ENCODE measurements at places on chromosomes 4 and X.
A peak's percentile ranks its signal among the peaks of the same experiment; 100 is the strongest.

- ATAC-seq = peak; percentile 42
These were observed 143.7 kb downstream of the NEXMIF start for GRCh38 chrX:74781507-74782034.

DNA sequence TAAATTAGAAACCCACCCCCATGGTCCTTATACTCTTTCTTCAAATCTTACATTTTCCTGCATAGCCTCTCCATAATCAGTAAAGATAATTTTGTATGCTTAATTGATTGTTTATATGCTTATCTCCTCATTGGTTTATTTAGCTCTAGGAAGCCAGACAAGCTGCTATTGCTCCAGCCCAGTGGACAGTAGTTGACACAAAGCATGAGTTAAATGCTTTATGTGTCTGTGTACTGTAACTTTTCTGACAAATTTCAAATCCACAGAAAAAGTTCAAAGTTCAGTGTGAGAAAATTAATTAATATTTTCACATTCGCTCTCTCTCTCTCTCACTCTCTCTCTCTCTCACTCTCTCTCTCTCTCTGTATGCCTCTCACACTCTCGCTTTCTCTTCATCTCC lies 181.7 kb downstream of the GABRB1 start:
- no peak for ATAC-seq

DNA sequence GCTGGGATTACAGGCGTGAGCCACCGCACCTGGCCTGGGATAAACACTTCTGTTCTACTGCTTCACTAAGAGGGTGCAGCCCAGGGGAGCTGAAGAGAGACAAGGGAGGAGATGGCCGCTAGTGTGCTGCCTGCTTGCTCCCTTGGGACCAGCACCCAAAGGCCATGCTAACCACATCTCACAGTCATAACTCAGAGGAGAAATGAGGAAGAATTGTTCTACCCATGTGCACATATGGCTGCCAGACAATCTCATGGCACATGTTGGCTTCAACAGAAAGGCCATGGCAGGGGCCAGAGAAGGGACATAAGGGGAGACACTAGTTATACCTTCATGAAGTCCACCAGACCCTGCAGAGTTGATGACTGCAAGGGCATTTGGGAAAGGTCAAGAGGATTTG lies 22.4 kb downstream of the CLDN22 start:
- peak; percentile 26 for ATAC-seq

DNA sequence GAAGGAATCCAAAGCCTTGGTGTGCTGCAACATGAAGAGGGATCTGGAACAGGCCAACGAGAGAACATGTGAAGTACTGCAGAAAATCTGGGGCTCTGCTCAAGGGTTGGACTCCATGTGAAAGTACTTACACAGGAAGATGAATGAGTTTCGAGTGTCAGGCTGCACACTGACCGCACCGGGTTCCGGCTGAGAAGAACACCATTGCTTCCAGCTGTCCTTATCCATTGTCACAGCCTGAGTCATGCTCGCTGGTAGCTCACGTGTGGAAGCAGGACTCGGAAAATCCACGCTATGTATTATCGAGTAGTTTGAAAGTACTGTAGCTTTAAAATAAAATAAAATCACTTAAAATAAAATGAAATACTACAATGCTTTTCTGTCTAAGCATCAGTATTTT lies 50.4 kb upstream of the TBL1X start:
- no peak for ATAC-seq

DNA sequence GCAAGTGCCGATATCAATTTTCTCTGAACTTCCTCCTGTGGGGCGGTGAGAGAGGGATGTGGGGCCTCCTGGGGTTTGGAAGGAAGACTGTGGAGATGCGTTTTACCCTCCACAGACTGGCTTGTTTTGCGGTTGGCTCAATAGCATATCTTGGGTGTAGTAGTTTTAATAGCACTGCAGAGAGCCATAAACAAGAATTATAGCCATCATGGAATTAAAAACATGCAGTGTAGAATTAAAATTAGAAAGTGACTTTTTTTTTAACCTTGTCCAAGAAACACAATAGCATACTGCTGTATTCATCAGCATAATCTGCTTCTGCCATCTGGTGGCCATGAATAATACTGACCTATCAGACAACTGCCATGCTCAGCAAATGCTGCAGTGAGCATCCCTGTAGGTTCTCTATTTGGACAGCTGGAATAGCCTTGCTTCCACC lies 47.3 kb upstream of the SCML1 start:
- peak; percentile 35 for ATAC-seq

GRCh38 chr4:29309050-29309449 lies 1411.1 kb upstream of the PCDH7 start:
- ATAC-seq = no peak

- peak; percentile 60 for ATAC-seq
These were observed 27.8 kb downstream of the VSIG4 start for GRCh38 chrX:66012094-66012534.

- ATAC-seq = no peak
These were observed 44.4 kb upstream of the STAG2 start for GRCh38 chrX:123917069-123917468.

DNA sequence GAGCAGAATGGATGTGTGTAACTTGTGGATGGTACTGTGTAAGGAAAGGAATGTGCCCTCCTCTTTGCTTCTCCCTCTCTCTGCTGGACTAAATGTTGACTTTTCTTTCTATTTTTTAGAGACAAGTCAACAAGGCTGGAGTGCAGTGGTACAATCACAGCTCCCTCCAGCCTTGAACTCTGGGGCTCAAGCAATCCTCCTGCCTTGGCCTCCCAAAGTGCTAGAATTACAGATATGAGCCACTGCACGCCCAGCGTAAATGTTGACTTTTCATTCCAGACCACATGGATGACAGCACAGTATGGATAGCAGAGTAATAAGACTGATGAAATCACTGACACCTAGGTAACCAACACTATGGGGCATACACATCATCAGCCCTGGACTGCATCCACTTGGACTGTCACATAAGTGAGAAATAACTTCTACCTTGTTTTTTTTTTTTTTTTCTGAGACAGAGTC lies 5.1 kb upstream of the RPS3A start:
- ATAC-seq = no peak

GRCh38 chr4:126087101-126087500 lies 772.3 kb downstream of the FAT4 start:
- no peak for ATAC-seq

- ATAC-seq = no peak
These were observed 147.2 kb upstream of the BANK1 start for GRCh38 chr4:101643186-101643837.

GRCh38 chrX:2628751-2629315 lies 62.3 kb upstream of the CD99 start:
- ATAC-seq = peak; percentile 60

- no peak for ATAC-seq
These were observed 211.4 kb downstream of the MID1IP1 start for GRCh38 chrX:39012621-39013111.

- ATAC-seq = peak; percentile 92
These were observed 30.9 kb downstream of the FAM9C start for GRCh38 chrX:13013363-13014110.

GRCh38 chrX:79325263-79325958 lies 41.7 kb downstream of the ITM2A start:
- ATAC-seq = peak; percentile 76

DNA sequence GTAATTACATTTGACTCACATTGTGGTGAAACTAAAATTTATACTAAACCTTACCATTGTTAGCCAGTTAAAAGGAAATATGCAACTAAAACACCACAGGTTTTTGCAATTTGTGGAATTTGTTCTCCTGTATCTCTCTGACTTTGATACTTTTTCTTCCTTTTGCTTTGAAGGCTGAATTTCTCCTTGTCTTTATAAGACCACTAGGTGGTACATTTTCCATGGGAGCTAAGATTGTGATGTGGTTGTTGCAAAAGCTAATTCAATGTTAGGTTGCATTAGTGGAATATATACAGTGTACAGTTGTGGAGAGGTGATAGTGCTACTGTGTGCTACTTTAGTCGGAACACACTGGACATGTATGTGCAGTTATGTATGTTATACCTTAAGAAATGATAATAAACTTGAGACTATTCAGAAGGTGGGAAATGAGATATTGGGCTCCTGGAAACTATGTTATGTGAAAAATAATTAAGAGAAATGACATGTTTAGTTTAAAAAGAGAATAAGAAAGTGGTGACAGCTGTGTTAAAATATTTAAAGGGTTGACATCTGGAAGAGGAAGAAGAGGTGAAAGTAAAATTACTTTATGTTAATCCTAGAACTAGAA lies 70.3 kb downstream of the ARL9 start:
- ATAC-seq = no peak

- ATAC-seq = no peak
These were observed 131.2 kb upstream of the PCDH18 start for GRCh38 chr4:137663251-137664045.

- no peak for ATAC-seq
These were observed 488.8 kb upstream of the CPEB2 start for GRCh38 chr4:14513471-14513870.

DNA sequence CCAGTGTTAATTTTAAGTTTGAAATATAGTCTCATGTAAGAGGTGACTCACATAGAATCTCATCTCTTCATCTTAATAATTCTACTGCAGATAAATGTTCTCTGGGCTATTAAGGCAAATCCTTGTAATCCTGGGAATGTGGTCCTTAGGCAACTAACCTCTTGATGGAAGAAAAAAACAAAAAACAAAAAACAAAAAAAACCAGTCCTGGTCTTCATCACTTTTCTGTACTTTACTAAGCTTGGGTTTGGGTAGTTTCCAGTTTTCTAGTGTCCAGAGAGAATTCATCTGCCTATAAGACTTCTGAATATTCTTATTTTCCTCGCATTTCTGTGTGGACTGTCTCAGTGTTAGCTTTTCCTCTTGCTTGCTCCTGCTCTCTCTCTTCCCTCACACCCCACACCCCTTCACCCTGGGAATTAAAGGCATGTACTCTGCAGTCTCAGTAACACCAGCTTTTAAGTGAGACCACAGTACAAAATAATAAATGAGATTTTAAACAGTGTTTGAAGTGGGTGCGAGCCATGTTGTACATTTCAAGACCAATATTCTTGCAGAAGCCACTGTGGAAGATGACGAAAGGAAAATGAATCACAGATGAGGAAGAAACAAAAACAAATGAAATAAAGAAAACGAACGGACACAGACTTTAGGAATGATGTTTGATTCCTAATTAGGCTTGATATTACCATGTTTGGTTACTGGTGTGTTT lies 51.7 kb downstream of the HAND2 start:
- no peak for ATAC-seq

- ATAC-seq = no peak
These were observed 59.9 kb downstream of the ZNF827 start for GRCh38 chr4:145878501-145879435.

GRCh38 chrX:153406011-153406410 lies 4.9 kb upstream of the PNMA6E start:
- ATAC-seq = no peak

GRCh38 chr4:160284516-160284915 lies 1181.6 kb downstream of the RAPGEF2 start:
- ATAC-seq = no peak

GRCh38 chr4:52853351-52853750 lies 8.8 kb upstream of the RASL11B start:
- ATAC-seq = no peak

DNA sequence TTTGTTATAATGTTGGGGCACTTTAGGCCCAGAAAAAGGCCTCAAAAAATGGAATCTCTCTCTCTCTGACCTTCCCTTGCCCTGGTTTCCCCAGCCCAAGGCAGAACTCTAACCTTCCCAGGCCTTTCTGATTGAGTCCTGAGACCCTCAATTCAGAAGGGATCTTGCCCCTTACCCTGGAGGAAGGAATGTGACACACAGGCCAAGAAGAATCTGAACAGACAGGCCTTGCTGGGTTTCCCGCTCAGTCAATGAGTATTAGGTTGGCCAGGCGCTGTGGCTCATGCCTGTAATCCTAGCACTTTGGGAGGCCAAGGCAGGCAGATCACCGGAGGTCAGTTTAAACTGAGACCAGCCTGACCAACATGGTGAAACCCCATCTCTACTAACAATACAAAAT lies 27.6 kb downstream of the ELOVL6 start:
- no peak for ATAC-seq

DNA sequence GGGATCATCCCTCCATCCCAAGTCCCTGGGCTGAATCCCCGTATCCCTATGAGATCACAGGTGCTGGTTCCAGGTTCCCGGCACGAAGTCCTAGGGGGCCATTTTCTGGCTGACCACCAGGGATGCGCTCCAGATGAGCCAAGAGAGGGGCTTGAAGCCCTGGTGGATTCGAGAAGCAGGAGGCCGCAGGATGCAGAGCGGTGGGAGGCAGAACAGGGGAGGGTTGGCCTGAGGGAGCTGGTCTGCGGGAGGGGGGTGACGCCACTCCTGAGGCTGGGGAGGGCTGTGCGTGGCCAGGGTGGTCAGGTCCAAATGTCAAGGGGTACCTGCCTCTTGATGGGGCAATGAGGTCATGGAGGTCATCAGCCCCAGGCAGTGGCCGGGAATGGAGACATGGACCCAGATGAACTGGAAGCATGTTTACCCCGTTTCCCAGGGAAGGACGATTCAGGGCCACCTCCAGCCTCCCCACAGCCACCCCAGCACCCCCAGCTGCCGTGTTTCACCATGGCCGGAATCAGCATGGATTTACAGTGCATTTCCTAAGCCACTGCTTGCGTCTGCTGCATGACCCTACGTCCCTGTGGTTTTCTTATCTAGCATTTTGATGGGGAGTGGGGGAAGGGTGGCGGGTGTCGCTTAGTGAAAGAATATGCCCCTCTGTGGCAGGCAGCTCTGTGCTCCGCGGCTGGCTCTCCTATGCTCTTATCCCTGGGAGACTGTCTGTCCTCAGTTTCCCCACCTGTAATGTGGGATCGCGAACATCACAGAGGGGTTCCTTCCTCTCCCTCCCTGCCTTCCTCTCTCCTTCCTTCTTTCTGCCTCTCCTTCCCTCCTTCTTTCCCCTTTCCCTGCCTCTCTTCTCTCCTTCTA lies 17.0 kb upstream of the HTRA3 start:
- ATAC-seq = no peak

DNA sequence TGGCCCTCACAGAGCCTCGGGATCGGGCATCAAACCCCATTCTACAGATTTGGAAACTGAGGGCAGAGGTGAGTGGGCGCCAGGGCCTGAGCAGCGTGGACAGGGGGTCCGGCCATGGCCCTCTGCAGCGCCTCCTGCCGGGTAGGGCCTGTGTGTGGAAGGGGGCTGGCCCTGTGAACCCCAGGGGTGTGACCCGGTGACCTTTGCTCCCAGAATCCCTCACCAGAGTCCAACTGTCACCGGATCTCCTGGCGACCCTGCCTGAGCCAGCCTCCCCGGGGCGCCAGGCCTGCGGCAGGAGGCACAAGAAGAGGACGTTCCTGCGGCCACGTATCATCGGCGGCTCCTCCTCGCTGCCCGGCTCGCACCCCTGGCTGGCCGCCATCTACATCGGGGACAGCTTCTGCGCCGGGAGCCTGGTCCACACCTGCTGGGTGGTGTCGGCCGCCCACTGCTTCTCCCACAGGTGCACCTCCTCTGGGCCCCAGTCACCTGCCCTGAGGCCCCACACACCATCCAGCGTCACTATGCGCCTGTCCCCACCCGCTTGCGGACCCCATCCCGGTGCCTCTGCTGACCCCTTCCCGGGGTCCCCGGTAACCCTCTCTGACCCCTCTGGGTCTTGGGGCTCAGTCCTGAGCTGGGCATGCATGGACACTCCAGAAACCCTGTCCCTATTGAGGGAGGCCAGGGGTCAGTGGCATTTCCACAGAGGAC lies 4.2 kb downstream of the HGFAC start:
- ATAC-seq = no peak

All from activated T-helper 17 cell treated with anti-CD3 and anti-CD28 coated beads, Interleukin-2, amount 50 U/mL, for 72 hours (primary cell).